Activated naive CD4-positive, alpha-beta T cell treated with anti-CD3 and anti-CD28 coated beads for 36 hours (primary cell): ENCODE measurements at places on chromosomes 1 and 21. TPM values are rescaled to one million over a fixed set of nuclear protein-coding genes. Genes with fewer than 3 reads are reported as not detected.

Gene ACTL8
- not detected for total RNA-seq

Gene TTC24
- 3.9 TPM for total RNA-seq

Gene LCE1D
- total RNA-seq = not detected

Gene SPRR2B
- total RNA-seq = not detected

DNA sequence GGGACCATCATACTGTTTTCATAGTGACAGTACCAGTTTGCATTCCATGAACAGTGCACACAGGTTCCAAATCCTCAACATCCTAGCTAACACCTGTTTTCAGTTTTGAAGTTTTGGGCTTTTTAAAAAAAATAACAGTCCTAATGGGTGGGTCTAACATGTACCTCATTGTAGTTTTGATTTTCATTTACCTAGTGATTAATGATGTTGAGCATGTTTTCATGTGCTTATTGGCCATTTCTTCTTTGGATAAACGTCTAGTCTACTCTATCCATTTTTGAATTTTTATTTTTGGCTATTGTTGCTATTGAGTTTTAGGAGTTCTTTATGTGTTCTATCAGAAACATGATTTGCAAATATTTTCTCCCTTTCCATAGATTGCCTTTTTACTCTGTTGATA, 3.4 kb downstream of the GBP6 start:
- DNase-seq = no peak

DNA sequence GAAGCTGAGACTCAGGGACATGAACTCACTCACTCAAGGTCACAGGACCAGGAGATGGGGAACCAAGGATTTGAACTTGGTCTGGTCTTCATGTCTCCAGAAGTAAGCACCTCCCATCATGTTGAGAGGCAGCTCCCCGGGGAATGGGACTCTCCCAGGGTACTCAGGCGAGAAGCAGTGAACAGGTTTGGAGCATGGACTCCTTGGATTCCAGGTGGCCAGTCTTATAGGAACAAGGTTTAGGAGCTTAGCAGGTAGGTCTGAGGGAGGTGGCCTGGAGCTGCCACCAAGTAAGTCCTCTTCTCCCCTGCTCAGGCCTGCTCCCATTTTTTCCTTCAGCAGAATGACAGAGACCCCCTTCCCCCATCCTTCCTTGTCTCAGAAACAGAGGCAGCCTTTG, 14.9 kb upstream of the ARHGEF10L start:
- no peak for DNase-seq

DNA sequence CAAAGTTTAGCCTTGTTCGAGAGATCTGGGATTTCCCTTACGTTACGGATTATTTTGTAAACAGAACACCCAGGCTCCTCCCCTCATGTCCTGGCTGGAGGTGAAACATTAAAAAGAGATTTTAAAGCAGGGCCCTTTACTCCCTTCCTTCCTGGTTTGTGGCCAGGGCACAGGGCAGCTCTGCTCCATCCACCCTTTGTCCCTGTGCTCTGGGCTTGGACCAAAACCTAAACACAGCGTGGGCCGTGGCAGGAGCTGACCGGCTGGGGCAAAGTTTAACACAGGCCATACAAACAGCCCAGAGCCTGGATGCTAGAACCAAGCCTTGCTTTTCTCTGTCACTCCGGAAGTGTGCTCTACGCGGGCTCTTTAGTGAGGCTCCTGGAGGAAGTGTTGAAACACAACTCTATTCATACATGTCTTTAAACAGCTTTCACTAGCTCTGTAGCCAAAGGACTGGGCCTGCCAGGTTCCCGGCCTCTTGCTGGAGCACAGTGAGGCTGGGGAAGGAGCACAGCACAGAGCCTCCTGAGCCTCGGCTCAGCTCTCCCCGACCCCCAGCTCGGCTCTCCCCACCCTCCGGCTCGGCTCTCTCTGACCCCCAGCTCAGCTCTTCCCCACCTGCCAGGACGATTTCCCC, 84.7 kb downstream of the PDE9A start:
- DNase-seq = peak; percentile 32

- DNase-seq = peak; percentile 52
Observed at GRCh38 chr1:152110365-152110859, 4.8 kb downstream of the TCHH start.

DNA sequence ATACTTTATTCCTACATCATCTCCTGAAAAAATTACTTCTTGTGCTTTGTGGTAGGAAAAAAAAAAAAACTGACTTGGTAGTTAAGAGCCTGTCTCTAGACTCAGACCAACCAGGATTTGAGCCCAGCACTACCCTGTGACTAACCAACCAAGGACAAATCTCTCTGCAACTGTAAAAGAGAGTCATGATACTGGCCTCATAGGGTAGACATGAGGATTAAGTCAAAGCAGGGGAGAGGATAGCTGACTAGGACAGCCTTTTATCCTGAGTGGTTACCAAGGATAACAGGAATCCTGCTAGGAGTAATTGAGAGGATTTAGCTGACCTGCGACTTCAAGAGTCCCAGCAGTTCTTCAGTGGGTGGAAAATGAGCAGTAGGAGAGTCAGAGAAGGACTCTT, 112.8 kb downstream of the C1orf21 start:
- DNase-seq = no peak

DNA sequence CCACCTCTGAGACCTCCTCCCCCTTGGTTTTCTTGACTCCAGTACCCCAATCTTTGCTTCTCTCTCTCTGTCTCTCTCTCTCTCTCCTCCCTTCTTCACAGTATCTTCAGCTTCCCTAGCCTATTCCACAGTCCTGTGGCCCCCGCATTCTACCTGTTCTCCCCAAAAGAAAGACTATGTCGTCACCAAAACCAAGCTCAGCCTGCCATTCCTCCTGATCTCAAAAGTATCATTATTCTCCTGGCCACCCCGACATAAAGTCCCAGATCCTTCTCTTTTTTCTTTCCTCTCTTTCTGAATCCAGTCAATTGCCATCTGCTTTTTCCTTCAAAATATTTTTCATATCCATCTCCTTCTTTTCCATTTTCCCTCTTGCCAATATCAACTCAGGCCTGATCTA, 23.7 kb upstream of the KHDRBS1 start:
- DNase-seq = no peak

DNA sequence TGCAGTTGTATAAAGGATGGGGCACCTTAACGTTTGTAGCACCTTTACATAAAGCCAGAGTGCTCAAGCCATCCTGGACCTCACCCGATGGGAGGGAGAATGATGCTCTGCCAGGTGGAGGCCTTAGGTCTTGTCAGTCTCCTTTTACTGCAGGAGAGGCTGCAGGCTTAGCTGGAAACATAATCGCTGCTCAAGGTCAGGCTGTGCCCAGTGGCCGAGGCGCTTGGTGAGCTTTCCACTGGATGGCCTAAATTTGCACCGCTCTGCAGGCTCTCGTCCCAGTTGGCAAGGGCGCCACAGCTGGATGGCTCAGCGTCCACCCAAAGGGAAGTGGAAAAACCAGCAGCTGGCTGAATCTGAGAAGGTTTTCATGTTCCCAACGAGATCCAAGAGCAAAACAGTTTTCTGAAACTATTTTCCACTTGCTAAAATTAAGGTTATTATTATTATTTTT, 438.9 kb downstream of the CAMTA1 start:
- DNase-seq = no peak
